ENCODE measurements at places on chromosomes 4 and X.
A peak's percentile ranks its signal among the peaks of the same experiment; 100 is the strongest.

GRCh38 chr4:148442832-148443511 lies 758 bp upstream of the NR3C2 start:
- no peak for DNase-seq

GRCh38 chr4:186204103-186204559 lies 12.8 kb downstream of the CYP4V2 start:
- no peak for DNase-seq

- peak; percentile 40 for DNase-seq
Measured at GRCh38 chr4:138062929-138063328, 179.2 kb downstream of the SLC7A11 start.

DNA sequence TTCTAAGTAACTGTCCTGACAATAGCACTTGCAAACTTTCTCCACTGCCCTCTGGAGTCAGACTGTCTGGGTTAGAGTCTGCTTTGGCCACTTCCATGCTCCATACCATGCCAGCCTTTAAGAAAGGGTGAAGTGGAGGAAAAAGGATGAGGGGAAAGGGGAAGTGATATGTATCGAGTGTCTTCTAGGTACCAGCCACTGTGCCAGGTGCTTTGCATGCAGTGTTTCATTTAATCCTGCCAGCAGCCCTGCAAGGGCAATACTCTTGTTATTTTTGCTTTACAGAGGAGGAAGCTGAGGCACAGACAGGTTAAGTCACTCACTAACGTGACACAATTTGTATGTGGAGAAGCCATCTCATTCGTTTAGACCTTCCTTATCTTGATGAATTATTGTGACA lies 55.6 kb downstream of the RTL9 start:
- no peak for DNase-seq

DNA sequence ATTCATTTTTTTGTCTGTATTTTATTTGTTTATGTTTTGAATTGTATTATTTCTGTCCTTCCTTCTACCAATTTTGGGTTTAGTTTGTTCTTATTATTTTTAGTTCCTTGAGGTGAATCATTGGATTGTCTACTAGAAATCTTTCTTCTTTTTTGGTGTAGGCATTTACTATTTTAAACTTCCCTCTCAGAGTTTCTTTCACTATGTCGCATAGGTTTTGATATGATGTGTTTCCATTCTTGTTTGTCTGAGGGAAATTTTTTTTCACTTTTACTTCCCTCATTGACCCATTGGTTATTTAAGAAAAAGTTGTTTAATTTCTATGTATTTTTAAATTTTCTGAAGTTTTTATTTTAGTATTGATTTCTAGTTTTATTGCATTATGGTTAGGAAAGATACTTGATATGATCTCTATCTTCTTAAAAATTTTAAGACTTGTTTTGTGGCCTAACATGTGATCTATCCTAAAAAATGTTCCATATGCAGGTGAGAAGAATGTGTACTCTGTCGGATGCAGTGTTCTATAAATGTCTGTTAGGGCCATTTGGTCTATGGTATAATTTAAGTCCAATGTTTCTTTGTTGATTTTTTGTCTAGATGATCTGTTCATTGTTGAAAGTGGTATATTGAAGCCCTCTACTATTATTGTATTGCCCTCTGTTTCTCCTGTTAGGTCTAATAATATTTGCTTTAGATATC lies 68.8 kb downstream of the IL15 start:
- DNase-seq, result no peak

- DNase-seq, result no peak
Measured at GRCh38 chr4:55098456-55099204, 26.8 kb downstream of the KDR start.

- DNase-seq, result peak; percentile 53
Measured at GRCh38 chr4:1080961-1081688, 32.2 kb downstream of the RNF212 start.

GRCh38 chrX:98379134-98379533 lies 1495.4 kb downstream of the RPA4 start:
- DNase-seq, result no peak

DNA sequence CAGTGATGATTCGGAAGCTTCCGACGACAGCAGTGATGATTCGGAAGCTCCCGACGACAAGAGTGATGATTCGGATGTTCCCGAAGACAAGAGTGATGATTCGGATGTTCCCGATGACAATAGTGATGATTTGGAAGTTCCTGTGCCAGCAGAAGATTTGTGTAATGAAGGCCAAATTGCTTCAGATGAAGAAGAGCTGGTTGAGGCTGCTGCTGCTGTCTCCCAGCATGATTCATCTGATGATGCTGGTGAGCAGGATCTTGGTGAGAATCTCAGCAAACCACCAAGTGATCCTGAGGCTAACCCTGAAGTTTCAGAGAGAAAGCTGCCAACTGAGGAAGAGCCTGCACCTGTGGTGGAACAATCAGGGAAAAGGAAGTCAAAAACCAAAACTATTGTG lies 14.2 kb downstream of the CXCR3 start:
- peak; percentile 8 for DNase-seq

DNA sequence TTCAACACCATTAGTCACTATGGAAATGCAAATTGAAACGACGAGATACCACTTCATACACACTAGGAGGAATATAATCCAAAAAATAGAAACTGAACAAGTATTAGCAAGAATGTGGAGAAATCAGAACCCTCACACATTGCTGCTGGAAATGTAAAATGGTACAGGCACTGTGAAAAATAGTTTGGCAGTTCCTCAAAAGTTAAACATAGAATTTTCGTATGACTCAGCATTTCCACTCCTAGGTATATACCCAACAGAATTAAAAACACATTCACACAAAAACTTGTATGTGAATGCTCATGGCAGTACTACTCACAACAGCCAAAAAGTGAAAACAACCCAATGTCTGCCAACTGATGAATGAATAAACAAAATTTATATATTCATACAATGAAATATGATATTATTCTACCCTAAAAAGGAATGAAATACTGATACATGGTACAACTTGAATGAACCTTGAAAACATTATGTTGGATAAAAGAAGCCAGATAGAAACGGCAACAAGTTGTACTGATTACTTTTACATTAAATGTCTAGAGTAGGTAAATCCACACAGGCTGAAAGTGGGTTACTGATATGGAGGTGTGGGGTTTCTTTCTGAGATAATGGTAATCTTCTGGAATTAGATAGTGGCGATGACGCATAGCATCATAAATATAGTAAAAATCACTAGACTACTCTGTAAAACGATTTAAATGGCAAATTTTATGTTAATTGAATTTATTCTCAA lies 22.3 kb downstream of the TEC start:
- peak; percentile 65 for DNase-seq

DNA sequence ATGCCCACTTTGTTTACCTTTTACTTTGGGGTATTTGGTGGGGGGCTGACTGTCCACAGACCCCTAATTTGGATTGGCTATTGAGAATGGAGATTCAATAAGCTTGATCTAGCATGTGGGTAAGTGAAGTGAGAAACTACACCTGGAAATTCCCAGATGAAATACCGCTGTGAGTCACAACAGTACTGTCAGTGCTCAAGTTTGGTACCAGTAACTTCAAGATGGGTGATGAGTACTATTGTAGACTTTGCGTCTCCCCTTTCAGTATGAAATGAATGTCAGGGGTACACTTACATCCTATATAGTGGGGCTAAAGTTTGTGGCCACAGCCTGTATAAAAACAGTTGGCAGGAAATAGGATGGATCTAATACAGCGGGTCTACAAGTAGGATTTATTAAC lies 33.3 kb downstream of the HMGN5 start:
- DNase-seq, result no peak

DNA sequence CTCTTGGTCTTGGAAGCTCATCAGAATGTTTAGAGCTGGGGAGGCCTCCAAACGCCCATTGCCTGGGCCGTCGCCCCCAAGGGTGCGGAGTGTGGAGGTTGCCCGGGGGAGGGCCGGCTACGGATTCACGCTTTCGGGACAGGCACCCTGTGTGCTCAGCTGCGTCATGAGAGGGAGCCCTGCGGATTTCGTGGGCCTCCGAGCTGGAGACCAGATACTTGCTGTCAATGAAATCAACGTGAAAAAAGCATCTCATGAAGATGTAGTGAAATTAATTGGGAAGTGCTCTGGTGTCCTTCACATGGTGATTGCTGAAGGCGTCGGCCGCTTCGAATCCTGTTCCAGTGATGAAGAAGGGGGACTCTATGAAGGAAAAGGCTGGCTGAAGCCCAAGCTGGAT lies 23.3 kb downstream of the RGS12 start:
- DNase-seq, result no peak

- peak; percentile 1 for DNase-seq
Measured at GRCh38 chr4:24226023-24226422, 336.2 kb upstream of the PPARGC1A start.

DNA sequence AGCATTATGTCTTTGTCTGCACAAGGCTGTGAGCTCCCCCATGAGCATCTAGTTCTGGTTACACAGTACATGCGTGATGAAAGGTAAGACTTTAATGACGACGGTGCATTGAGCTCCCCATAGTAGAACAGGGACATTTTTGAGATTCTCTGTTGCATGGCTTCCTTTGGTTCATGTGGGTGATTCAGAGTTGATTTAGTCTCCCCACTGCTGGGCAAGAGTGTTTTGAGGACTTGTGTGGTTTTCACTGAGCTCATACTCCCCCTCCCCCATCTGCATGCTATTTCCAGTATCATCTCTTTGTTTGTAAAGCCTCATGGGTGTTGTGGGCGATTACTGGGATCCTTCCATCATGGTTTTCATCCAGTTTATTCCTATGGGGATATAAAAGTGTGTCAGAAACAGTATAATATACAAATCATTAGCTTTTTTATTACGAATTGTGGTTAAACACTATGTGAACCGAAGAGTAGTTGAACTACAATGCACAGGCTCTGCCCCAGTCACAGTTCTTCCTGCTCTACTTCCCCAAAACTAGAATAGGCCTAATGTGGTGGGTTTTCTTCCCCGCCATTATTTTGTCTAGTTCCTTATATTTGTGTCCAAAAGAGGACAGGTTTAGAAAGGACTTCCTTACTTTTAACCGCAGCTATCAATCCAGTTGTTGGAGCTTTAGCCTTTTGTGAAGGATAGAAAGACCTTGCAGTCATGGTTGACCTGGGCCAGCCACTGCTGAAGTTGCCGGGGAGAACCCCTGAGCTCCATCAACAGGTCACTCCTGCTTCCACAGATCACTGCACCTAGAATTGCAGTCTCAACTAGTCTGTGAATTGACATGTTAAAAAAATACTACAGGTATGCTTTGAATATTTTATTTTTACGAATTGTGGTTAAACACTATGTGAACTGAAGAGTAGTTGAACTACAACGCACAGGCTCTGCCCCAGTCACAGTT lies 30.4 kb downstream of the KIT start:
- peak; percentile 84 for DNase-seq
